ENCODE measurements at places on chromosomes 1 and 21. TPM values are rescaled to one million over a fixed set of nuclear protein-coding genes. Genes with fewer than 3 reads are reported as not detected.

CAPN2 gene
- 140 TPM for polyA plus RNA-seq

FAM72B gene
- 1.1 TPM for polyA plus RNA-seq

UBASH3A gene
- polyA plus RNA-seq: 1.6 TPM

CLCA1 gene
- polyA plus RNA-seq: not detected

FCMR gene
- 1,091 TPM for polyA plus RNA-seq

CIART gene
- polyA plus RNA-seq: not detected

LYPD8 gene
- polyA plus RNA-seq: not detected

TMEM200B gene
- polyA plus RNA-seq: 0.33 TPM

SYT14 gene
- polyA plus RNA-seq: not detected

MYBPHL gene
- not detected for polyA plus RNA-seq

FAM78B gene
- 0.15 TPM for polyA plus RNA-seq

CRP gene
- not detected for polyA plus RNA-seq

GRHL3 gene
- not detected for polyA plus RNA-seq

ACADM gene
- 92.5 TPM for polyA plus RNA-seq

LCA5L gene
- not detected for polyA plus RNA-seq

SH2D5 gene
- not detected for polyA plus RNA-seq

AIM2 gene
- 187 TPM for polyA plus RNA-seq

RAD54L gene
- polyA plus RNA-seq: 0.49 TPM

DENND1B gene
- 10.5 TPM for polyA plus RNA-seq

Data from IgD-negative memory B cell (primary cell).